ENCODE measurements at places on chromosomes 2 and 18. TPM values are rescaled to one million over a fixed set of nuclear protein-coding genes. Genes with fewer than 3 reads are reported as not detected.

The CD302 gene
- 41.9 TPM for total RNA-seq

DNA sequence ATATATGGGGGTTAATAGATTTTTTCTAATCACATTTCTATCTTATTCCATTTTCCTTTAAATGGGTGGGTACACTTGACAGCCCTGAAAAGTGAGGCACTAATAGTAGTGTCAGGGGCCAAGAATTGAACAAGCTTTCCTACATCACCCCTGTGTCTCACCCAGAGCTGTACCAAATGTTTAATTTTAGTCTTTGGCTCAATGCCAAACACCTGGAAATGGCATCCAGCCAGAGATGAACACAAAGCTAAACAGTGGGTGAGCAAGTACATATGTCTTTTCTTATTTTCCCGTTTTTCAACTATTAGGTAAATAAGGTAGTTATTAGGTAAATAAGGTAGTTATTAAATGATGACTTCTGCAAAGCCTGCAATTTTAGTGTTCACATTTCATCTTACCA lies 276.3 kb upstream of the ERBB4 start:
- no peaks in the 10 kb centered on the region for H3K4me1 ChIP-seq
- no peak for DNase-seq
- H3K4me3 ChIP-seq, result no peak overlapping the region
- no peaks in the 10 kb centered on the region for H3K36me3 ChIP-seq

- no peaks in the 10 kb centered on the region for H3K36me3 ChIP-seq
- H3K27me3 ChIP-seq, result no peaks in the 10 kb centered on the region
- no peak for DNase-seq
- H3K4me1 ChIP-seq, result peaks cover 11% of the 10 kb centered on the region
- no peak overlapping the region for H3K4me3 ChIP-seq
- no peak overlapping the region for H3K27ac ChIP-seq
Measured at GRCh38 chr18:76410660-76411417, 84.2 kb downstream of the ZNF516 start.

DNA sequence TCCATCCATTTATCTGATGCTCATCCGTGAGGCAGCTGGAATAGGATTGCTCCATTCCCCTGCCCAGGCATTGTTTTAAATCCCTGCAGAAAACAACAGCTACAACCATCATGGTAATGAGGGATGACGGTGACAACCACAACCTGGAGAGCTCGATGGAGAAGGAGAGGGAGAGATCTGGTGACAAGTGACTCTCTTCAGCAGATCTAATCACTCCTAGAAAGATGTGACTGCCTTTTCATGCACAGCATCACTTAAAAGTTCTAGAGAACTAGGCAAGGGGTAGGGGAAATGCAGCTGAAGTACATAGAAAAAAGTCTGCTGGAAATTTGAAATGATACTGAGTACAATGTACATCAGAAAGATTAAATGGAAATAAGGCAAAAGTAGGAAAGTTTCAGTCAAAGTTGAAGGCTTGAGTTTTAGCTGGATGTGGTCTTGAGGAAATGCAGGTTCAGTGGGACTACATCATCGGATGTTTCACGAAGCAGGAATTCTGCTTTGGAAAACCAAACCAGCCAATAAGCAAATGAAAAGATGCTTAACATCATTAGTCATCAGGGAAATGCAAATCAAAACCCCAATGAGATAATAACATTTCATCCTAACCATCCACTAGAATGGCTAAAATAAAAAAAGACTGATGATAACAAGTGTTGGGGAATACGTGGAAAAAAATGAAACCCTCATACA lies 6.8 kb upstream of the ARHGAP25 start:
- no peak for DNase-seq
- no peaks in the 10 kb centered on the region for H3K4me1 ChIP-seq
- H3K36me3 ChIP-seq, result no peaks in the 10 kb centered on the region
- no peak overlapping the region for H3K4me3 ChIP-seq

GRCh38 chr18:35089382-35089781 lies 48.2 kb downstream of the MAPRE2 start:
- no peak for DNase-seq
- no peak overlapping the region for H3K4me3 ChIP-seq
- no peaks in the 10 kb centered on the region for H3K36me3 ChIP-seq
- H3K27me3 ChIP-seq, result no peaks in the 10 kb centered on the region

GRCh38 chr2:17334300-17334699 lies 183.9 kb downstream of the RAD51AP2 start:
- H3K36me3 ChIP-seq, result no peaks in the 10 kb centered on the region
- H3K4me1 ChIP-seq, result no peaks in the 10 kb centered on the region
- H3K27ac ChIP-seq, result no peak overlapping the region
- DNase-seq, result no peak

The CROCC2 gene
- 17.4 TPM for total RNA-seq

The CD226 gene
- total RNA-seq, result 2.5 TPM

The LBX2 gene
- 1.9 TPM for total RNA-seq

DNA sequence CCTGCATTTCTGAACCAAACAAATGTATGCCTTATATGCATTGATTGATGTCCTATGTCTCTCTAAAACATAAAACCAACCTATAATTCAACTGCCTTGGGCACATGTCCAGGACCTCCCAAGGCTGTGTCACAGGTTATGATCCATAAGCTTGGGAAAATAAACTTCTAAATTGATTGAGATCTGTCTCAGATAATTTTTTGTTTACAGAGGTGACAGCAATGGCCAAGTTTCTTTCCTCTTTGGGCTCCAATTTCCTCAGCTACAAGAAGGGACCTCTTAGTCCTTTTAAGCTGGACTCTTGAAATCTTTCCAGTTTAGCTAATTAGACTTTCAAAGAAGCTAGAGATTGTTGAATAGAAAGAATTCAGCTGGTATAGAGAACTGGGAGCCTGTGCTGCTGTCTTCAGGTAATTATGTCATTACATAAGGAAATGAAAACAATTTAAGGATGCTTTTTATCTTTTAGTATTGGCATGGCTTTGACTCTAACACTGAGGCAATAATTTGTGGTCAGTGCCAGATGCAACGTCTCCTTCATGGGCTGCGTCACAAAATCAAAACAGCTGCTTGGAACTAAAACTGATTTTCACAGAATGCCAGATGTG lies 412.1 kb upstream of the TRIB2 start:
- no peak overlapping the region for H3K4me3 ChIP-seq
- DNase-seq, result peak; percentile 82
- peaks cover 5% of the 10 kb centered on the region for H3K4me1 ChIP-seq
- no peaks in the 10 kb centered on the region for H3K27me3 ChIP-seq
- no peaks in the 10 kb centered on the region for H3K36me3 ChIP-seq

DNA sequence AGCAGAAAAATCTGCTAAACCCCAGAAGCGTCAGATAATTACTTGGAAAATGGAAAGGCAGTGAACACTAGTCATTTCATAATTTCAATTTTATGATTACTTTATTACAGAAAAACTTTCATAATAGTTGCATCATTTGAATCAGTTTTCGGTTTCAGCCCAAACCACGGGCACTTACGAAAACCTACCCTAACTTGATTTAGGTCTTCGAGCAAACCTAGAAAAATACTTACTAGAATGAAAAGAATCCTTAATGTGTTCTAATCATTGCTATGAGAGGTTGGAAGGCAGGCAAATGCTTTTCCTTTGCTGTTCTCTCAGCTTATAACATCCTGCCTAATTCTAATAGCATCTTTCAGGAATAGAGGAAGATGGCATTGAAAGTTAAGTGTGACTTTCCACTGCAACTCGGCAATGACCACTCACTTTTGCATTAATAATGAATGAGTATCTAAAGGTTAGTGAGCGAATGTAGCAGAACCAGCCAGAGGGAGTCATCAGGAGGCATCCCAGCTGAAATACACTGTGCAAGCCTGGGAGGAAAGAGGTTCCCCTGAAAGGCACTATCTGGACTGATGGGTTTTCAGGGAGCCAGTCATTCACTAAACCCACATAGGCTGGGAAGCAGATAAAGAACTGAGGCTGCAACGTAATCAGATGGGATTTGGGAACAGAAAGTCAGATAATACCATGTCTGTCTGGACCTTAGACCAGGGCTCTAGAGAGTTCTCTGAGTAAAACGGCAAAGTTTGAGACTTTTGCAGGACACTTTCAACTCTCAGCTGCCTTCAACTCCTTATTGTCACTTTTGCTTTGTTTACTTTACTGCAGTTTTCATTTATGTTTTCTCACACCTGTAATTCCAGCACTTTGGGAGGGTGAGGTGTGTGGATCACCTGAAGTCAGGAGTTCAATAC lies 520.8 kb downstream of the RNF144A start:
- DNase-seq, result no peak
- H3K27me3 ChIP-seq, result no peaks in the 10 kb centered on the region
- no peaks in the 10 kb centered on the region for H3K36me3 ChIP-seq
- no peaks in the 10 kb centered on the region for H3K4me1 ChIP-seq

DNA sequence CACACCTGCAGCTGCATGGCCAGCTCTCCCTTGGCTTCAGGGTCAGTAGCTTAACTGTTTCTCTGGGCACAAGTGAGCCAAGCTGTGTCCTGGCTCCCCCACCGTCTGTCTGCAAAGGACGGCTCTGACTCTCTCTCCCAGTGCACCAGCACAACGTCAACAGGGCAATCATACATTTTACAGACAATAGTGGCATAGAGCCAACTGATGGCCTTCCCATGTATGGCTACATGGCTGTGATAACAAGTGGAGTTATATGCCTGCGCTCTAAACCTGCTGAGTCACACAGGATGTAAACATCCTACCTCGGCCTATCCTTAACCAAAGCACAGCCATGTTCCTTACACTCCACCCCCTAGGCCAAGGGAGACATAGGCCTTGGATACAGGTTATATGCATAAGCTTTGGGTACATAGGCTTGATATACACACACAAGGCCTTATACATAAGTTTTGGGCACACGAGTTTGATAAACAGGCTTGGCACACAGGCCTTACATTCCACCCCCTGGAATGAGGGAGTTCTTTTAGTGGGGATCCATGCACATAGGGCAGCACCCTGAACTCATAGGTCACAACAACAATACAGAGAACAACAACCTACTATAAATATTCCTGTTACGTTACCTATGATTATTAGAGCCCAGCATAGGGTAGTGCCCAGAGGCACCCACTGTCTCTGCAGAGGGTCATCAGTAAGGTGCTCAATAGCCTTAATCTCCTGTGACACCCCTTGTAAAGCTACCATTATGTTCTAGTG lies 17.7 kb downstream of the PHOSPHO2 start:
- no peaks in the 10 kb centered on the region for H3K27me3 ChIP-seq
- DNase-seq, result peak; percentile 15
- H3K4me1 ChIP-seq, result peaks cover 4% of the 10 kb centered on the region
- H3K4me3 ChIP-seq, result no peak overlapping the region

DNA sequence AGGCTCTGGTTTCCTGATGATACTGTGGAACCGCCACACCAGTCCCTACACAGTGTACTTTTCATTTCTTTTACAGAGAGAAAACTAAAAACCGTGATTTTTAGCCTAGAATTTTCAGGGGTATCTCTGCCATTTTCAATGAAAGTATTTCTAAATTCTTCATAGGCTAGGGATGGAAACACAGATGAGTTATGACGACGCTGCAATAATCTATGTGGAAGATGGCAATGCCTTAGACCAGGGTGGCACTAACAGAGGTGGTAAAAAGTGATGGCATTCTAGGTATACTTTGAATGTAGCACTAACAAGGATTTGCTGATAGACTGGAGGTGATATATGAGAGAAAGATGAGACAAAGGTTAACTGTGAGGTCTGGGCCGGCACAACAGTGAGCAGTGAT lies 56.5 kb downstream of the TTC21B start:
- no peaks in the 10 kb centered on the region for H3K4me1 ChIP-seq
- H3K36me3 ChIP-seq, result peaks cover 29% of the 10 kb centered on the region
- no peak for DNase-seq
- H3K4me3 ChIP-seq, result no peak overlapping the region

DNA sequence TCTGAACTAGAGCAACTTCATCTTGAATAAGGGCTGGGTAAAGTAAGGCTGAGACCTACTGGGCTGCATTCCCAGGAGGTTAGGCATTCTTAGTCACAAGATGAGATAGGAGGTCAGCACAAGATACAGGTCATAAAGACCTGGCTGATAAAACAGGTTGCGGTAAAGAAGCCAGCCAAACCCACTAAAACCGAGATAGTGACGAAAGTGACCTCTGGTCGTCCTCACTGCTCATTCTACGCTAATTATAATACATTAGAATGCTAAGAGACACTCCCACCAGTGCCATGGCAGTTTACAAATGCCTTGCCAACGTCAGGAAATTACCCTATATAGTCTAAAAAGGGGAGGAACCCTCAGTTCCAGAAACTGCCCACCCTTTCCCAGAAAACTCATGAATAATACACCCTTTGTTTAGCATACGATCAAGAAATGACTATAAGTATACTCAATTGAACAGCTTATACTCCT lies 109.1 kb downstream of the FIGN start:
- peak overlapping the region; percentile 92 for H3K27ac ChIP-seq
- H3K27me3 ChIP-seq, result no peaks in the 10 kb centered on the region
- no peaks in the 10 kb centered on the region for H3K4me1 ChIP-seq
- H3K4me3 ChIP-seq, result no peak overlapping the region

- H3K27me3 ChIP-seq, result no peaks in the 10 kb centered on the region
- no peaks in the 10 kb centered on the region for H3K36me3 ChIP-seq
- DNase-seq, result no peak
- H3K4me1 ChIP-seq, result no peaks in the 10 kb centered on the region
Measured at GRCh38 chr18:7338846-7339245, 108.0 kb downstream of the LRRC30 start.

The VAPA gene
- total RNA-seq, result 351 TPM

GRCh38 chr2:240339411-240340360 lies 95.8 kb upstream of the GPC1 start:
- H3K4me3 ChIP-seq, result no peak overlapping the region
- H3K4me1 ChIP-seq, result no peaks in the 10 kb centered on the region
- no peaks in the 10 kb centered on the region for H3K36me3 ChIP-seq
- no peak for DNase-seq
- no peaks in the 10 kb centered on the region for H3K27me3 ChIP-seq

GRCh38 chr2:61534926-61535325 lies 3.2 kb downstream of the XPO1 start:
- no peak for DNase-seq
- peak overlapping the region; percentile 62 for H3K27ac ChIP-seq
- no peaks in the 10 kb centered on the region for H3K36me3 ChIP-seq
- peaks cover 12% of the 10 kb centered on the region for H3K4me1 ChIP-seq

GRCh38 chr2:47897883-47898731 lies 8.2 kb downstream of the FBXO11 start:
- no peaks in the 10 kb centered on the region for H3K27me3 ChIP-seq
- DNase-seq, result no peak
- peaks cover 32% of the 10 kb centered on the region for H3K4me1 ChIP-seq
- no peak overlapping the region for H3K27ac ChIP-seq
- no peaks in the 10 kb centered on the region for H3K36me3 ChIP-seq
- no peak overlapping the region for H3K4me3 ChIP-seq

The IL1RL1 gene
- 93.2 TPM for total RNA-seq

The MLPH gene
- total RNA-seq, result 295 TPM

- H3K4me3 ChIP-seq, result no peak overlapping the region
- H3K4me1 ChIP-seq, result no peaks in the 10 kb centered on the region
- H3K36me3 ChIP-seq, result no peaks in the 10 kb centered on the region
- no peak overlapping the region for H3K27ac ChIP-seq
- H3K27me3 ChIP-seq, result no peaks in the 10 kb centered on the region
Measured at GRCh38 chr2:60317844-60318243, 235.6 kb downstream of the BCL11A start.

DNA sequence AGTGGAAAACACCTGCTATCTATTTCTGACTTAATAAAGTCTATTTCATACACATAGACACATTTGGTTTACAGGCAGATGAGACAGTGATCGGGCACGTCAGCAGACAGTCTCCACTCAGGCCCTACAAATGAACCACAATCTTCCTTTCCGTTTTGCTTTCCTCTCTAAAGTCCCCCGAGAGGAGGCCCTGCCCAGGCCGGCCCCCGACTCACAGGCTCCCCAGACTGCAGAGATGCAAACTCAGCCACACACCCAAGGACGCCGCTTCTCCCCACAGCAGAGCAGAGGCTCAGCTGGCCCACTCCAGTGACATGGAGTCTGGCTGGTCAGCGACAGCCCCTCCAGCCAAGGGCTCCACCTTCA lies 9.3 kb upstream of the MTERF4 start:
- no peak overlapping the region for H3K27ac ChIP-seq
- no peak overlapping the region for H3K4me3 ChIP-seq
- no peaks in the 10 kb centered on the region for H3K4me1 ChIP-seq
- DNase-seq, result no peak
- no peaks in the 10 kb centered on the region for H3K27me3 ChIP-seq
- peaks cover 8% of the 10 kb centered on the region for H3K36me3 ChIP-seq

All from lung (tissue), 17 donors.